ENCODE measurements at places on chromosomes 11 and 22. TPM values are rescaled to one million over a fixed set of nuclear protein-coding genes. Genes with fewer than 3 reads are reported as not detected.

SYT7 gene
- total RNA-seq, result 1.9 TPM

TMPRSS13 gene
- not detected for total RNA-seq

KRTAP5-11 gene
- total RNA-seq, result not detected

DNA sequence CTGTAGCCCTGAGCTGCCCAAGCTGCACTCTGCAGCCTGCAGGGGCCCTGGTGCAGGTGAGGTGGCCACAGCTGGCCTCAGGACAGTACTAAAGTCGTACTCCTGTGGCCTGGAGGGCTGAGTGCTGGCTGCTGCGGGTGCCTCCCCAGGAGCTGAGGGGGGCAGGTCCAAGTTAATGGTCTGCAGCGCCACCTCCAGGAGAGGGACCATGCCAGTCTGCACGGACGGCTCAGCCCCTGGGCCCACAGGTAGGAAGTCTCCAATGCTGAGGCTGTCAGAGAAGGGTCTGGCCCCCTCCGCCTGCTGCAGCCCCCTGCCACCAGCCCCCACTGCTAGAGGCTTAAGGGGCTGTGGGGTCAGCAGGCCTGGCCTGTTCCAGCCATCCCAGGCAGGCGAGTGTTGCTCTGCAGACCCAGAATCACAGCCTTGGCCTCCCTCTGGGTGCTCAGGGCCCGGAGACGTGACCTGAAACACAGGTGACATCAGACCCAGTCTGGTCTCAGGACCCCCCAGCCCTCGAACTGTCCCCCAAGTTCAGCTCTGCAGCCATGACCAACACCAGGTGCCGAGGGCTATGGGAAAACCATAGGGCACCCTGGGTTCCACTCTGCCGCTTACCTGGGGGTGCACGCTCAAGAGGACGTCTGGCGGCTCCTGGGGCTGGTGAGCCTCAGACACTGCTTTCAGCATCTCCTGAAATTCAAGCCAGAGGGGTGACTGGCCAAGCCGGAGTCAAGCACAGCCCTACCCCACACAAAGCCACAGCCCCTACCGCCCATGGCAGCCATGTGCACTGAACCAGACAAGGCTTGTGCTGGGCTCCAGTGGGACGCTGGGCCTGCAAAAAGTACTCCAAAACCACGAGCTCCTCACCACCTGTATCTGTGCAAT is 20.8 kb downstream of the SELENOO start:
- no peak overlapping the region for H3K27ac ChIP-seq
- no peak overlapping the region for H3K4me3 ChIP-seq
- H3K36me3 ChIP-seq, result peaks cover 19% of the 10 kb centered on the region
- no peak for DNase-seq

- no peak for DNase-seq
- no peaks in the 10 kb centered on the region for H3K36me3 ChIP-seq
- H3K4me3 ChIP-seq, result no peak overlapping the region
- H3K27me3 ChIP-seq, result peaks cover 24% of the 10 kb centered on the region
- no peak overlapping the region for H3K27ac ChIP-seq
Measured at GRCh38 chr22:27307545-27308247, 493.9 kb downstream of the MN1 start.

GRCh38 chr22:50581950-50582492 is 628 bp downstream of the CHKB start:
- DNase-seq, result no peak
- peaks cover 20% of the 10 kb centered on the region for H3K36me3 ChIP-seq
- H3K4me1 ChIP-seq, result peaks cover 36% of the 10 kb centered on the region
- H3K27ac ChIP-seq, result peak overlapping the region; percentile 100

DNA sequence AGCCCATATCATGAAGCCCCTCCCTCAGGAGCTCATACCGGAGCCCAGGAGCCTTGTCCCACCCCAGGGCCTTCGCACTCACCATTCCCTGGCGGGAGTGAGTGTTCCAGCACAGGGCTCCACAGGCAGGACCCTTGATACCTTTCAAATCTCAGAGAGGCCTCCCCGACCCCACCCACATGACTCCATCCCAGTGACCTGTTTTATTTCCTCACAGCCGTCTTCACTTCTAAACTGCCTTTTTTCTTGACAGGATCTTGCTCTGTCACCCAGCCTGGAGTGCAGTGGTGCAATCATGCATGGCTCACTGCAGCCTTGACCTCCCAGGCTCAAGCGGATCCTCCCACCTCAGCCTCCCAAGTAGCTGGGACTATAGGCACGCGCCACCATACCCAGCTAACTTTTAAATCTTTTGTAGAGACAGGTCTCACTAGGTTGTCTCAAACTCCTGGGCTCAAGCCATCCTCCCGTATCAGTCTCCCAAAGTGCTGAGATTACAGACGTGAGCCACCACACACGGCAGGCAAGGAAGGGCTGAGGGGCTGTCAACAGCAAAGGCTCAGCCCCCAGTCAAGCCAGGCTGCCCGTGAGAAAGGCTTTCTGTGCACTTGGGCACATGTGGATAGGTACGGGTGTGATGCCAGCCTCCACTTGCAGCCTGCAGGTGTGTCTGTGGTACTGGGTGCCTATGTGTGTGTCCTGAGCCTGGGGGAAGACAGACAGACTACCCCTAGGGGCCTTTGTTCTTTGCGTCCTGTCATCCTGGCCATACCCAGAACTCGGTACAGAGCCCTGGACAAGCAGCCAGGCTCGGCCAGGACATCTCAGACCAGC is 9.3 kb downstream of the RPL3 start:
- peak overlapping the region; percentile 10 for H3K27ac ChIP-seq
- DNase-seq, result no peak
- no peak overlapping the region for H3K4me3 ChIP-seq
- peaks cover 28% of the 10 kb centered on the region for H3K4me1 ChIP-seq
- no peaks in the 10 kb centered on the region for H3K27me3 ChIP-seq
- H3K36me3 ChIP-seq, result peaks cover 37% of the 10 kb centered on the region

GRCh38 chr22:44752285-44753188 is at the start of gene ARHGAP8:
TSS of gene ARHGAP8 (plus strand) at chr22:44752575. CDS start at chr22:44786528, 33,953 bp downstream.
- H3K4me3 ChIP-seq, result no peak within 1 kb of the TSS
- peaks cover 2% of the 10 kb centered on the region for H3K27me3 ChIP-seq
- no peaks in the 10 kb centered on the region for H3K36me3 ChIP-seq
- no peak within 1 kb of the TSS for H3K27ac ChIP-seq
- H3K4me1 ChIP-seq, result no peaks in the 10 kb centered on the region
- no peak for DNase-seq

DNA sequence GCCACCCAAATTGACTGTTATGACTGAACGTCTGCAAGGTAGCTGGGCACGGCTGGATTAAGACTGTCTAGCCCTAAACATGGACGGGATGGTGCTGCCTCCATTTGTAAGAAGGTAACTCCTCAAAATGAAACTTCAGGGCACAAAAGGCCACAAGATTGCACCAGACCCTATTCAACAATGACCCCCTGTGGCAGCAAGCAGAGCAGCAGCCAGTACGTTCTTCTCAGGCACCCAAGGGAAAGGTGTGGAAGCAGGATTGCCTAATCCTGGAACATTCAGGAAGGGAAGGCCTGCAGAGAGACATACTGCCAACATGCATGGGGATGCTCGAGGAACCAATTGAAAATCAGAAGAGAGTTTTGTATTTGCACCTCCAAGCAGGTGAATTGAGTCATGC is 4.5 kb upstream of the TBX10 start:
- no peak overlapping the region for H3K4me3 ChIP-seq
- no peak overlapping the region for H3K27ac ChIP-seq
- no peak for DNase-seq
- H3K27me3 ChIP-seq, result peaks cover 26% of the 10 kb centered on the region
- H3K4me1 ChIP-seq, result no peaks in the 10 kb centered on the region

GRCh38 chr11:31872076-31872443 is 60.9 kb upstream of the PAX6 start:
- H3K36me3 ChIP-seq, result no peaks in the 10 kb centered on the region
- no peak for DNase-seq
- no peak overlapping the region for H3K4me3 ChIP-seq
- peaks cover 38% of the 10 kb centered on the region for H3K27me3 ChIP-seq
- H3K4me1 ChIP-seq, result no peaks in the 10 kb centered on the region

DNA sequence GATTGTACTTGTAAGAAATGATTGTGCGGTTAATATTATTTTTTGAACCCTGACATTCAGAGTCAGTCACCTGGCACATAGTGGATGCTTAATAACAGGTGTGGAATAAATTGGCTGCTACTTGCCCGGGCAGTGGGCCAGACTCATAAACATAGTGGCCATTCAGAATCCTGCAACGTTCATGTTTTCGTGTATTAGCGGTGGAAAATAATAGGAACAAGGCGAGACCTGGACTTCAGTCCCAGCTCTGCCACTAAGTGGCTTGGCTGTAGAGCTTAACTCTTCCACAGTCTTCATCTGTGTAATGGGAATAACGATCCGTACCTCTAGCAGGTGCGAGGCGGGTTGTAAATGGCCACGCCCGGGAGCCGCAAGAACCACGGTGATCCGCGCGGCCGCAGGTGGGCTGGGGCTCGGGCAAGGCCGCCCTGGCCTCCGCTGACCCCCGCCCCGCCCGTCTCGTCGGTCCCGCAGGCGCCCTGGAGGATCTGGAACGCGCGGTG is 761 bp upstream of the TMEM25 start:
- H3K36me3 ChIP-seq, result no peaks in the 10 kb centered on the region
- no peaks in the 10 kb centered on the region for H3K27me3 ChIP-seq
- peaks cover 9% of the 10 kb centered on the region for H3K4me1 ChIP-seq
- H3K27ac ChIP-seq, result peak overlapping the region; percentile 80
- DNase-seq, result no peak

GRCh38 chr11:65314501-65315203 is at the start of gene CDC42EP2:
TSS of gene CDC42EP2 (plus strand) at chr11:65314866. CDS start at chr11:65320899, 6,033 bp downstream.
- H3K27ac ChIP-seq, result peak within 1 kb of the TSS; percentile 80
- peak; percentile 94 for DNase-seq
- H3K27me3 ChIP-seq, result no peaks in the 10 kb centered on the region
- peaks cover 15% of the 10 kb centered on the region for H3K4me1 ChIP-seq
- peak within 1 kb of the TSS; percentile 78 for H3K4me3 ChIP-seq
- no peaks in the 10 kb centered on the region for H3K36me3 ChIP-seq

DNA sequence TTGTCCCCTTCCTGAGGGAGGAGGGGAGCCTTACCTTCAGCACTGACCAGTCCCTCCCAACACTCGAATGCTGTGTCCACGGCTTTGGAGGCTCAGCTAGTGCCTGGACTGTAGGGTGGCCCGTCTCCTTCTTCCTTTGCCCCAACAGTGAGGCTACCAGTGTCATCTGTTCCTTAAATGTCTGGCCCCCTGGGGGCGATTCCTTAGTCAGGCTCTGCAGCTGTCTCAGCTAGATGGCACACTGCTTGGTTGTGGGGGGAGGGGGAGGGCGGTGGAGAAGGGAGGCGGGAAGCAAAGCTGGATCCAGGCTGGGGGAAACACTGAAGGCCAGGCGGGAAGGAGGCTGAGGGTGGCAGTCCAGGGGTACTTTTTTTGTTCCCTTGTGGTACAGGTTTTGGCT is at the start of gene IGSF22:
TSS of gene IGSF22 (minus strand) at position 149 of the 400 bp plus-strand sequence. CDS start 1,952 bp downstream, outside the sequence.
- no peaks in the 10 kb centered on the region for H3K4me1 ChIP-seq
- no peaks in the 10 kb centered on the region for H3K27me3 ChIP-seq
- no peaks in the 10 kb centered on the region for H3K36me3 ChIP-seq
- peak; percentile 23 for DNase-seq
- no peak within 1 kb of the TSS for H3K27ac ChIP-seq

DNA sequence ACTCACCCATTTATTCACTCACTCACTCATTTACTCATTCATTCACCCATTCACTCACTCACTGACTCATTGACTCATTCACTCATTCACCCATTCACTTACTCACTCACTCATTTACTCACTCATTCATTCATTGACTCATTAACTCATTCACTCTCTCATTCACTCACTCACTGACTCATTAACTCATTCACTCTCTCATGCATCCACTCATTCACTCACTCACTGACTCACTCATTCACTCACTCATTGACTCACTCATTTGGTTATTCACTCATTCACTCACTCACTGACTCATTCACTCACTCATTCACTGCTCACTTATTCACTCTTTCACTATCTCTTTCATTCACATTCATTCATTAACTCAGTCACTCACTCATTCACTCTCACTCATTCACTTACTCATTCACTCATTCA is 2.5 kb upstream of the MUC5AC start:
- H3K27me3 ChIP-seq, result peaks cover 16% of the 10 kb centered on the region
- H3K36me3 ChIP-seq, result no peaks in the 10 kb centered on the region
- no peak for DNase-seq

GRCh38 chr11:1654388-1655167 is 25.0 kb downstream of the KRTAP5-5 start:
- DNase-seq, result no peak
- H3K4me1 ChIP-seq, result no peaks in the 10 kb centered on the region
- H3K27me3 ChIP-seq, result peaks cover 3% of the 10 kb centered on the region
- no peak overlapping the region for H3K4me3 ChIP-seq
- no peaks in the 10 kb centered on the region for H3K36me3 ChIP-seq

DNA sequence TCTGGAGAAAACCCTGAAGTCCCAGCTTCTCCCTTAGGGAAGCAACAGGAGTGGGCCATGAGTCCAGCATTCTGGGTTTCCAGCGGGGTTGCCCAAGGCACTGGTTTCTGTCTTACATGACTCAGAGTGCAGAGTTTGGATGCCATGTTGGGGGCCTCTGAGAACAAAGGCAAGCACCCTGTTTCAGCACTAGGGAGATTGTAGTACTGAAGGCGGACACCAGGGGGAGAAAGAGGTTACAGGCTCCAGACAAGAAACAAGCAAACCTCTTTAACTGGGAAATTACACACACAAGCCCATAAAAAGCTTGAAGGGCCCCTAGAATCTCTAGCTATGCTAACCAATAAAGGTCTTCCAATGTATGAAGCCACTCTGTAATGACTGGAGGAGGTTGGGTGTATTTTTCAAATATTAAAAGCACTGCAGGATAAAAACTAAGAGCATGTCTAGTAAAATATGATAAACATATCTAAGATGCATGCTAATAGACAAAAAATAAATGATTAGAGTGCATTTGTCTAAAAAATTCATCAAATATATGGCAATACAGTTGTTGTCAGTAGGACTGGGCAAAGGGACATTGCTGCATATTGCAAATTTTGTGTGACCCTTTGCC is 7.1 kb downstream of the MS4A6E start:
- no peak overlapping the region for H3K27ac ChIP-seq
- no peaks in the 10 kb centered on the region for H3K4me1 ChIP-seq
- H3K27me3 ChIP-seq, result no peaks in the 10 kb centered on the region
- DNase-seq, result no peak
- no peak overlapping the region for H3K4me3 ChIP-seq

GRCh38 chr11:282171-282570 is 4.0 kb downstream of the NLRP6 start:
- peak; percentile 37 for DNase-seq
- peaks cover 49% of the 10 kb centered on the region for H3K27me3 ChIP-seq
- H3K36me3 ChIP-seq, result no peaks in the 10 kb centered on the region
- no peak overlapping the region for H3K27ac ChIP-seq
